ENCODE measurements at places on chromosomes 7 and 10.

DNA sequence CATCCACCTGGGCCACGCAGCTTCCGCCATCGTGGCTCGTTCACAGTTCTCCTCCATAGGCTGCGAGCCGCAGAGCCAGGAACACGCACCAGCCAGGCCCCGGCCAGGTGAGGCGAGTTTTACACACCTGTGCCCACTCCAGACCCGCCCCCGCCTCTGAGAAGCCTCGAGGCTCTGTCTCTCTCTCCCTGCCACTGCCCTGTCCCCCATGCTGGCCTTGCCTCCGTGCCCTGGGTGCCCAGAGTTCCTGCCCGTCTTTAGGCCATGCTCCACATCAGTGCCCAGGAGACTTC is 142.2 kb downstream of the SLIT1 start:
- no peak for DNase-seq

- DNase-seq = no peak
Measured at GRCh38 chr10:71774916-71775702, 1.8 kb upstream of the VSIR start.

DNA sequence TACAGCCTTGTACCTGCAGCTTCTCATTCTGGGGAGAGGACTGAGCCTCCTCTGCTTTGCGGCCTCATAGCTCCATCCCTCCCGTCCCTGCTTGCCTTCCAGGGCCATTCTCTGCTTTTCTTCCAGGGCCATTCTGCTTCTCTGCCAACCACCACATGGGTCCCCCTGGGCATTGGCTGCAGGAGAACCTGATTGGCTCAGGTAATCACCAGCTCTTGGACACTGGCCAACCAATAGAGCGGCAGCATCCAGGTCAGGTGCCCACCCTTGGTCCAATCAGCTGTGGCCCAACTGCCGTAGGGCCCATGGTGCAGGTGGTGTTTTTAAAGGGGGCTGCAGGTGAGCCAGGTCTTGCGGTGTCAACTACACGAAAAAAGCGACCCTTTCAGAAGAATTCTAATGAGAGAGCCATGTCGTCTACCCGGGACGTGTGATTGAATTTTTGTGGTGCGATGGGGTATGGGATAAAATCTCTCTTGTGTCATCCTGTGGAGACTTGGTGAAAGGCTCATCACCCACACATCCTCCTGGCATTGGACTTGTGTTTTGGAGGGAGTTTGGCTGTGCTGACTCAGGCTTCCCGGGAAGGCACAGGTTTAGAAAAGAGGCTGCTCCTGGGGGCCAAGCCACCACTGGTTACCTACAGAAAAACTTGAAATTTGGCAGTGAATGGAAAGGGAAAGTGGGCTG is 46.0 kb upstream of the PODXL start:
- DNase-seq = no peak

GRCh38 chr10:48938990-48939536 is 577 bp downstream of the LRRC18 start:
- no peak for DNase-seq

GRCh38 chr7:143900230-143900766 is 1.7 kb downstream of the TCAF1 start:
- no peak for DNase-seq
